Fibroblast of lung (primary cell): ENCODE measurements at places on chromosomes 5 and 9. TPM values are rescaled to one million over a fixed set of nuclear protein-coding genes. Genes with fewer than 3 reads are reported as not detected.
A peak's percentile ranks its signal among the peaks of the same experiment; 100 is the strongest.

DNA sequence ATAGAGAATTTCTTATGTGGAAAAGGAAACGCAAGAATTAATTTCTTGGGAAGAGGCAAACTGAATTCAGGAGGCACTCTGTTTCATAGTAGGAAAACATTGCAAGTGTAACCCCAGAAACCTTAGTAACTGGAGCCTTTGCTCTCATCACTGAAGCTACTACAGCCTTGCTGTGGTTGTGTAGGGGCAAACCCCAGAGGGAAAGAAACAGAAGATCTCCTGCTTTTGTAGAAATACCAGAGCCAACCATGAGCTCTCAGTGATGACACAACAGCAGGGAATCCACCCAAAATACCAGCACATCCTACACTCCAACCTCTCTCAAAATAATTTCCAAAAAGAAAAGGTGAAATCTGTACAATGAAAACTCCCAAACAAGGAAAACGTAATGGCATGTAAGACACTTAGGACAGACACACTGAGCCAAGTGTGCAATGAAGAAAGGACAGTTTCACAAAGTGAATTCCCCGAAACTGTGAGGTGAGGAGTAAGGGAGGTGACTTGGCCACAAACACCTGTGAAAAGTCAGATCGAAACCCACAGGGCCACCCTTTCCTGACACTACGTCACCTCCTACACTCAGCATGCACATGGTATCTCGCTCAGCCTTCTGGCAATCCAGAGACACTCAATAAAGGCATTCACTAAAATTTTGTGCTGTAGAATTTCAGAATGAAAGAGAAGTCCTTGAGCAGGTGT lies 8.5 kb upstream of the ACSL6 start:
- peaks cover 11% of the 10 kb centered on the region for H3K27me3 ChIP-seq
- H3K36me3 ChIP-seq = no peaks in the 10 kb centered on the region
- no peaks in the 10 kb centered on the region for H3K4me1 ChIP-seq
- no peak overlapping the region for H3K27ac ChIP-seq
- no peak overlapping the region for H3K4me3 ChIP-seq

GRCh38 chr5:10681731-10682679 lies 79.0 kb downstream of the DAP start:
- DNase-seq = no peak
- H3K4me3 ChIP-seq = no peak overlapping the region
- H3K27me3 ChIP-seq = no peaks in the 10 kb centered on the region
- no peak overlapping the region for H3K27ac ChIP-seq
- H3K4me1 ChIP-seq = no peaks in the 10 kb centered on the region

GRCh38 chr5:98096155-98096554 lies 677.3 kb upstream of the RGMB start:
- H3K27me3 ChIP-seq = no peaks in the 10 kb centered on the region
- no peak overlapping the region for H3K4me3 ChIP-seq
- peak; percentile 77 for DNase-seq

DNA sequence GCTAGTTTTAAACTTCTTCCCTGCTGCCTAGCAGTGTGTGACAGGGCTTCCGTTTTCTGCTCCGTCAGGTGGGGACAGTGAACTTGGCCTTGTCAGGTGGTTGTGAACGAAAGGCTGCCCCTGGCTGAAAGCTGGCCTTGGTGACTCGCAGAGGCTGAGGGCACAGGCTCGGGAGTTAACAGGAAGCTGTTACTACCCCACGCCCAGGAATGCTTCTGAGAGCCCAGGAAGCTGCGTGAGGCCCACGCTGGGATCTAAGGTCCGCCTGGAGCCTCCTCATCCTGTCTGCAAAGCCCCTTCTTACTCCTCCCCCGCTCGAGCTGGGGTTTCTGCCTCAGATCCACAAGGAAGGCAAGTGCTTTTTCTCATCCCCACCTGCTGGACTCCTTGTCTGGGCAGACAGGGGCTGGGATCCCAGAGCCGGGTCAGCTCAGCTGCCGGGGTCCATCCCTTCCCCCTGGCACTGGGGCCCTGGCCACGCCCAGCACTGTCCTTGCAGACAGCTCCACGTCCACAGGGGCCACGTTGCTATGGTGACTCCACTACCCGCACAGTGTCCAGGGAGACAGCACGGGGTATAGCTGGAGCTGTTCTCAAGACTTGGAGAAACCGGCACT lies 124.7 kb upstream of the TBC1D2 start:
- peak; percentile 45 for DNase-seq
- H3K36me3 ChIP-seq = no peaks in the 10 kb centered on the region
- no peaks in the 10 kb centered on the region for H3K27me3 ChIP-seq
- H3K4me3 ChIP-seq = no peak overlapping the region

DNA sequence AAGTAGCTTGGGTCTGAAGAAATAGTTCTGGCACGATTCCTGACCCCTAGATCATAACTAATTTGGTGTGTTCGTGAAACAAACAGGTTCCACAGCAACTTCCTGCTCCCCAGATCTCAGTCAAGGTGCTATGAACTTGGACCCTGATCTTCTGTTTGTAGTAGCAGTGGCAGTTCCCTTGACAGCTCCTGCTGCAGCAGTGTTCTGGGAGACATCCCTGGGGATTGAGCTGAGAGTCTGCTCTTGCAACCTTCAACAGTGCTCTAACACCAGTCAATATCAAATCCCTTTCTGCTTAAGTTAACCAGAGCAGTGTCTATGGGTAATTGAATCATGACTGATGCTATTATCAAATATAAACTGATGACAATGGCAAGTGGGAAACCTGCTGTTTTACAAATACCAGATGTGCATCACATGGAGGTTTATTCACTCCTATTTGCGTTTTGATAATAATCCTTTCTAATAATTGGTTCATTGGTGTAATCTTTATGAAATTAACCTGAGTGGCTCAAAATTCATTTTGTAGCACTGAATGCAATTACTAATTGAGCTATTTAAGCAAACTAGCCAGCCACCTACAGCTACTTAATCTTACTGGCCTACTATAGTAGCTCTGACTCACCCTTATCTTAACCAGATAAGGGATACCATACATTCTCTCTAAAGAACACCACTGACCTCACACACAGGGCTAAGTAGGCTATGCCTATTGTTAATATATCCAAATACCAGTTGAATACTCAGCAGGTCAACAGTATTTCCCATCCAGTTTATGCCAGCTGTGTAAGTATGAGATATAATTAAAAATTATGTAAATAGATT lies 21.9 kb downstream of the KDM4C start:
- H3K4me1 ChIP-seq = no peaks in the 10 kb centered on the region
- no peak overlapping the region for H3K4me3 ChIP-seq
- no peaks in the 10 kb centered on the region for H3K36me3 ChIP-seq
- DNase-seq = no peak
- H3K27ac ChIP-seq = no peak overlapping the region

GRCh38 chr5:172165465-172165864 lies 22.6 kb downstream of the STK10 start:
- DNase-seq = no peak
- no peak overlapping the region for H3K27ac ChIP-seq
- no peak overlapping the region for H3K4me3 ChIP-seq
- peaks cover 14% of the 10 kb centered on the region for H3K4me1 ChIP-seq

DNA sequence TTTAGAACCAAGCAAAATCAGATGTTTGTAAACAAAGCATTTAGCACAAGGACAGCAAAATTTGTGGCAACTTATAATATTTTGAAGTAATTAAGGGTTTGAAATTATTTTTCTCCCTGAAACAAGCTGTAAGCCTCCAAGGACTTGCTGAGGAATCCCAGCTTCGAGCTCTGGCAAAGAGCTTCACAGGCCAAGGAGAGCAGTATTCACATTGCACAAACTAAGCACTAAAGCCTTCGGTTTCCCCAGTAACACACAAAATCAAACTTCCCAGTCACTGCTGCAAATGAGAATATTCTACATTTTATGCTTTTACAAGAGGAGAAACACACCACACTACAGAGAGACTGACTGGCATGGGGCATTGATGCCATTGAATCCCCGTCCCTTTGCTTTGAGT lies 101.9 kb downstream of the WDR41 start:
- no peaks in the 10 kb centered on the region for H3K4me1 ChIP-seq
- DNase-seq = no peak
- no peak overlapping the region for H3K4me3 ChIP-seq
- no peaks in the 10 kb centered on the region for H3K36me3 ChIP-seq
- no peak overlapping the region for H3K27ac ChIP-seq

GRCh38 chr5:80105698-80106439 lies 70.7 kb downstream of the THBS4 start:
- H3K4me3 ChIP-seq = no peak overlapping the region
- H3K27me3 ChIP-seq = peaks cover 2% of the 10 kb centered on the region
- H3K27ac ChIP-seq = no peak overlapping the region
- H3K36me3 ChIP-seq = no peaks in the 10 kb centered on the region

- H3K27ac ChIP-seq = no peak overlapping the region
- no peaks in the 10 kb centered on the region for H3K36me3 ChIP-seq
- no peaks in the 10 kb centered on the region for H3K27me3 ChIP-seq
- no peak overlapping the region for H3K4me3 ChIP-seq
These were observed 49.0 kb downstream of the SGCD start for GRCh38 chr5:156375895-156376495.

GRCh38 chr9:20978249-20978648 lies 53.2 kb downstream of the HACD4 start:
- no peak overlapping the region for H3K27ac ChIP-seq
- H3K27me3 ChIP-seq = no peaks in the 10 kb centered on the region
- peaks cover 6% of the 10 kb centered on the region for H3K4me1 ChIP-seq
- H3K36me3 ChIP-seq = no peaks in the 10 kb centered on the region

GRCh38 chr9:98453589-98454311 lies 198.3 kb upstream of the TBC1D2 start:
- no peak for DNase-seq
- H3K27ac ChIP-seq = no peak overlapping the region
- H3K4me1 ChIP-seq = no peaks in the 10 kb centered on the region
- H3K4me3 ChIP-seq = no peak overlapping the region

DNA sequence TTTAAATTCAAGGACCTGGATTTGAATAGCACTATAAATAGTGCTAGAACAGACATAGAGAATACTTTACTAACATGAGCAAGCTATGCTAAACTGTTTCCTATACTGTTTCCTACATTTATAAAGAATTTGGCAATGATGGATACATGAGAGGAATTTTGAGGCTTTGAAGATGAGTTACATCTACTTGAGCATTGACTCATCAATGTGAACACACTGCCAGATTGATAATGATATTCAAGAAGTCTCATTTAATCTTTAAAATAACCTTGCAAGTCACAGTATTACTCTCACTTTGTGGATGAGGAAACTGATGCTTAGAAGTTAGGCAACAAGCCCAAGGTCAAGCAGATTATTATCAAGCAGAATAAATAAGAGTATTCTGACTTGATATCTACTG lies 281.9 kb downstream of the DNAH5 start:
- DNase-seq = no peak
- no peak overlapping the region for H3K4me3 ChIP-seq
- H3K36me3 ChIP-seq = no peaks in the 10 kb centered on the region
- H3K4me1 ChIP-seq = peaks cover 6% of the 10 kb centered on the region
- H3K27ac ChIP-seq = no peak overlapping the region
- H3K27me3 ChIP-seq = no peaks in the 10 kb centered on the region

GRCh38 chr5:132971483-132972435 lies 8.3 kb upstream of the AFF4 start:
- no peaks in the 10 kb centered on the region for H3K4me1 ChIP-seq
- H3K4me3 ChIP-seq = no peak overlapping the region
- no peaks in the 10 kb centered on the region for H3K27me3 ChIP-seq
- no peak overlapping the region for H3K27ac ChIP-seq

- H3K27me3 ChIP-seq = no peaks in the 10 kb centered on the region
- no peak for DNase-seq
- H3K4me3 ChIP-seq = no peak overlapping the region
These were observed 64.7 kb downstream of the BARX1 start for GRCh38 chr9:93890436-93890935.

DNA sequence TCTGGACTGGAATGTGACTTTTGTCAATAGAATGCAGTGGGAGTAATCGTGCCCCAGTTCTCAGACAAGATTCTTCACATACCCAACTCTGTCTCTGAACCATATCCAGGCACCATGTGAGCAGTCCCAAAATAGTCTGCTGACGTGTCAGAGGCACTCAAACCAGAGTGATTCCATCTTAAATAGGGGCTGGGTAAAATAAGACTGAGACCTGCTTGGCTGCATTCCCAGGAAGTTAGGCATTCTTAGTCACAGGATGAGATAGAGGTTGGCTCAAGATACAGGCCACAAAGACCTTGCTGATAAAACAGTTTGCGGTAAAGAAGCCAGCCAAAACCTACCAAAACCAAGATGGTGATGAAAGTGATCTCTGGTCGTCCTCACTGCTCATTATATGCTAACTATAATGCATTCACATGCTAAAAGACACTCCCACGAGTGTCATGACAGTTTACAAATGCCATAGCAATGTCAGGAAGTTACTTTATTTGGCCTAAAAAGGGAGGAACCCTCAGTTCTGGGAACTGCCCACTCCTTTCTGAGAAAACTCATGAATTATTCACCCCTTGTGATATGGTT lies 16.9 kb upstream of the PLCXD3 start:
- H3K4me1 ChIP-seq = no peaks in the 10 kb centered on the region
- no peaks in the 10 kb centered on the region for H3K36me3 ChIP-seq
- peak; percentile 100 for DNase-seq
- H3K27ac ChIP-seq = peak overlapping the region; percentile 10

DNA sequence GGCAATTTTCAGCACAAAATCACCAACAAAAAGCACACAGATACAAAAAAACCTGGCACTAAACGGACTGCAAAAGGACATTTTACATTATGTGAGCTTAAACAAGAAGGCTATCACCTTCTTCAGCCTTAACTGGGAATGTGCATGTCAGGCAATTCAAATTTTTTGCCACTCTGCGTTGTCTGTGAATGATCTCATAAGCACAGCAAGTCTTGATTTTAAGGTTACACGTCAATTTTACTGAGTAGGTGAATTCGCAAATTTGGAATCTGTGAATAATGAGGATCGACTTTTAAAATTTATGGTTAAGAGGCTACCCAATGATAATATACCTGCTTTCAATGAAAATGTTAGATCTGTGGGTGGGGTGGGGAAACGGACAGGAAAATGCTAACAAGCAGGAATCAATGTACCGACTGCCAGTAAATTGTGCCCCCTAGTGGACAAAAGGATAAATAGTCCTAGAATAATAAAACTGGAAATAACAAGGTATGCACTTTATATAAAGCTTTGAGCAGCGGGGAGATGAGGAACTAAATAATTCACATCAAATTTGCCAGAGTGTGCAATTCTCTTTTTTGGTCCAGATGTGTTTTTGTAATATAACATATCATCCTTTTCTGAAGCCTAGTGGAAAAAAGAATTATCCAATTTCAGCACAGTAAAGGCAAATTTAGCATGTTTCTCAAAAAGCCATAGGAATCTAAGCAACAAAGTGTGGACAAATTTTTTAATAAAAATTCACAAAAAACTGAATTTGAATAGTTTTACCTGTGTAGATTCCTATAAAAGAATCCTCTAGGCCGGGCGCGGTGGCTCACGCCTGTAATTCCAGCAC lies 20.5 kb downstream of the EQTN start:
- no peaks in the 10 kb centered on the region for H3K36me3 ChIP-seq
- H3K27ac ChIP-seq = no peak overlapping the region
- DNase-seq = peak; percentile 76
- peaks cover 2% of the 10 kb centered on the region for H3K4me1 ChIP-seq
- peak overlapping the region; percentile 5 for H3K4me3 ChIP-seq
- H3K27me3 ChIP-seq = no peaks in the 10 kb centered on the region

- peak; percentile 82 for DNase-seq
- H3K27ac ChIP-seq = peak overlapping the region; percentile 60
- no peaks in the 10 kb centered on the region for H3K27me3 ChIP-seq
These were observed 51.0 kb downstream of the IARS1 start for GRCh38 chr9:92242260-92243136.

TMC1 gene
- 0.33 TPM in 1 of 2 replicates, not detected in the other for total RNA-seq

TLE1 gene
- 25.9 and 29.7 TPM in 2 replicates for total RNA-seq

INSL6 gene
- total RNA-seq = not detected in 2 replicates

SPATA9 gene
- total RNA-seq = 0.51 and 0.66 TPM in 2 replicates

TPD52L3 gene
- total RNA-seq = not detected in 2 replicates

PCDHGB6 gene
- 3.9 and 4.3 TPM in 2 replicates for total RNA-seq
